Heart left ventricle (tissue), 16 donors: ENCODE measurements at places on chromosomes 5 and 9. TPM values are rescaled to one million over a fixed set of nuclear protein-coding genes. Genes with fewer than 3 reads are reported as not detected.

Gene PCDHGA5
- 4.1 TPM for total RNA-seq

Gene GDA
- total RNA-seq = 0.64 TPM

Gene PCDHGB1
- total RNA-seq = 8.6 TPM

Gene DDX4
- not detected for total RNA-seq

- DNase-seq = no peak
Measured at GRCh38 chr9:90870621-90871326, 69.2 kb downstream of the SYK start.

DNA sequence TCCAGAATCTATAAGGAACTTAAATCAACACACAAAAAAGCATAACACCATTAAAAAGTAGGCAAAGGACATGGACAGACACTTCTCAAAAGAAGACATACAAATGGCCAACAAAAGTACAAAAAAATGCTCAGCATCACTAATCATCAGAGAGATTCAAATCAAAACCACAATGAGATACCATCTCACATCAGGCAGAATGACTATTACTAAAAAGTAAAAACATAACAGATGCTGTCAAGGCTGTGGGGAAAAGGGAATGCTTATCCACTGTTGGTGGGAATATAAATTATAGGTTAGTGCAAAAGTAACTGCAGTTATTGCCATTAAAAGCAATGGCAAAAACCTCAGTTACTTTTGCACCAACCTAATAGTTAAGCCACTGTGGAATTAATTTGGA, 32.2 kb upstream of the SPATA31D4 start:
- no peak for DNase-seq

- DNase-seq = no peak
Measured at GRCh38 chr5:7117961-7118360, 278.0 kb upstream of the ADCY2 start.
